Sciatic nerve (tissue), 2 donors: ENCODE measurements at places on chromosomes 5 and 9.

GRCh38 chr5:71948206-71948605, 159.1 kb upstream of the MAP1B start:
- no peak for DNase-seq

- DNase-seq, result no peak
Observed at GRCh38 chr9:127905004-127905728, 5.8 kb upstream of the ST6GALNAC6 start.

- DNase-seq, result no peak
Observed at GRCh38 chr9:129624168-129624759, 1.7 kb upstream of the NTMT1 start.

DNA sequence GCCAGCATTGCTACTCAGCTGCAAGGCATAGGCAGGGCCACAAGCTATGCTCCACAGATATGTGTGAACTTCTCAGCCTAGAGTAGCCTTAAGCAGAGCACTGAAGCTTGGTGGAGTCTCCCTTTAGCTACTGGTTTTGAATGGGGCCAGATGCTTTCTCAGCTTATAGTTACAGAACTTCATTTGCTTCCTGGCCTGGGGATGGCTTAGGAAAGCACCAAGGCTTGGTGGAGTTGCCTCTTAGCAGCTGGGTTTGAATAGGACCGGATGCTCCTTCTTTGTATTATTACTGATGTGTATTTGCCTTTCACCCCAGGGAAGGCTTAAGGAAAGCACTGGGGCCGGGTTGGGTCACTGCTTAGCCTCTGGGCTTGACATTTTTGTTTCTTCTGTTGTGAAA, 497.8 kb upstream of the SEMA6A start:
- DNase-seq, result no peak

DNA sequence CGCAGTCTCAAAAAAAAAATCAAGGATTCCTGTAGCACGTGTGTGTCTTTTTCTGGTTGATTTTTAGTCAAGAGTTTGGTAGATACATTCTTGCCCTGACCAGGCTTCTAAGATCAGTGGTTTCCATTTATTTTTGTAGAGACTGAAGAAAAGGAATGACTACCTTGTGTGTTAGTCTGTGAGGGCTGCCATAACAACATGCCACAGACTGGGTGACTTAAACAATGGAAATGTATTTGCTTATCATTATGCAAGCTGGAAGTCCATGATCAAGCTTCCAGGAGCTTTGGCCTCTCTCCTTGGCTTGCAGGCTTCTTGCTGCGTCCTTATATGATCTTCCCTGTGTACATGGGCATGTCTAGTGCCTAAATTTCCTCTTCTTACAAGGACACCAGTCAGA, 127.0 kb downstream of the CCDC192 start:
- no peak for DNase-seq

DNA sequence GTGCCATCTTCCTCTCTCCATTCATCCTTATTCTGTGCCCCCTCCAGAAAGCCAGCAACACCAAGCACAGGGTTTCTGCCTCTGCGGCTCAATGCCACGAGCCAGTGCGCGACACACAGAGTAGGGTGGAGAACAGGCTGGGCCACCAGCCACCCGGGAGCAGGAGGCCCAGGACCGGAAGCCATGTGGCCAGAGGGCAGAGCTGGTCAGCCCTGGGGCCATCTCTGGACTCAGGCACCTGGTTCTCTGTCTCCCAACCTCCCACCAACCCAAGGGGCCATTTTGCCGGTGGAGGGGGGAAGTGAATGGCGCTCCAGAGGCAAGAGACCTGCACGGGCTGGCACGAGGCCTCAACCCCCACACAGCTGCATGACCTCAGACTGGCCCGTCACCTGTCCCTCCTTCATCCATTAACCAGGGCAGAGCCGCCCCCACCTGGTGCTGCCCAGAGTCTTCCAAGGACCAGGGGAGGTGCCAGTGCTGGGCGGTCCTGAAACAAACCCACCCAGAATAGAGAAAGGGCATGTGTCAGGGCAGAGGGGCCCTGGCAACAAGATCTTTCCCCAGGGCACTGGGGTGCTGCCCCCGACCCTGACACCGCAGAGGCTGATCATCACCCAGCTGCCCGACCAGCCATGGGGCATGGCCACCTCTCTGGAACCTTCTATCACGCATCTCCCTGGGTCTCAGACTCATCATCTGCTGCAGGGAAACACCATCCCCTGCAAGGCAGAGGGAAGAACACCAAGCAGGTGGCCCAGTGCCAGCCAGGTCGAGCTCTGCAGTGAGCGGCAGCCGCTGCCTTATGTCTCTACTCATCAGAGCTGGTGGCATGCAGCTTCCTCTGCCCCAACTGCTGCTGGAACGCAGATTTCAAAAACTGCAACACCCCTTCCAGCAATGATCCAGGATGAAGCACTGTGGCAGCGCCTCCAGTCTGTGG, 11.9 kb downstream of the VAV2 start:
- no peak for DNase-seq

DNA sequence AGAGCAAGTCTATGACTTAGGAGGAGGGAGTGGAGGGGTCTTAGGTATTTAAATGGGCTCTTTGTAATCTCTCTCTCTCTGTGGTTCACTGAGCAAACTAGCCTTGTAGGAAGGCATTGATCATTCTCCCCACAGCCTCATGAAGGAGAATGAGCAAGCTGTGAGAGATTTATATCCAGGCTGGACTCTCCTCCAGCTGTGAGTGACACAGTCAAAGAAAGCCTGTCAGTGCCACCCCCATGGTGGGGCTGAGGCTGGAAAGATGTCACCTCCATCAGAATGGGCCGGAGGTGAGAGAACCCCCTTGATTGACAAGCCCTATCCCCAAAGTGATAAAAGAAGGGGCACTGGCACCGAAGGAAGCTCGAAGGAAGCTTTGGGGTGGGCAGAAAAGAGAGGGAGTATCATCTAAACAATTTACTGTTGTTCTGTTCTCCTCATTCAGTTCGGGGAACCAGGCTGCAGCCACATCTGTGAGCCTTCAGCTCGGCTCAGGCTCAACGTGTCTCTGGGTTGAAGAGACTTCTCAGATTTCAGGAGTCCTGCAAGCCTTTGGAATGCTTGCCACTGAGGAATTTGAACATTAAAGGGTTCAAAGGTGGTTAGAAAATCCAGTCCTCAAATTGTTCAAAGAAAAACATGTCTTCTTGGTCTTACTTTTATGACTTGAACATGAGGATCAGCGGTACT, 538.2 kb upstream of the ZNF462 start:
- DNase-seq, result no peak

GRCh38 chr5:175616083-175616482, 41.8 kb upstream of the HRH2 start:
- no peak for DNase-seq

- DNase-seq, result peak; percentile 64
Observed at GRCh38 chr9:97985058-97985861, 2.1 kb downstream of the ANP32B start.

GRCh38 chr5:26948921-26949320, 89.5 kb downstream of the CDH9 start:
- DNase-seq, result no peak

GRCh38 chr9:81791076-81791475, 101.7 kb upstream of the TLE1 start:
- DNase-seq, result no peak

DNA sequence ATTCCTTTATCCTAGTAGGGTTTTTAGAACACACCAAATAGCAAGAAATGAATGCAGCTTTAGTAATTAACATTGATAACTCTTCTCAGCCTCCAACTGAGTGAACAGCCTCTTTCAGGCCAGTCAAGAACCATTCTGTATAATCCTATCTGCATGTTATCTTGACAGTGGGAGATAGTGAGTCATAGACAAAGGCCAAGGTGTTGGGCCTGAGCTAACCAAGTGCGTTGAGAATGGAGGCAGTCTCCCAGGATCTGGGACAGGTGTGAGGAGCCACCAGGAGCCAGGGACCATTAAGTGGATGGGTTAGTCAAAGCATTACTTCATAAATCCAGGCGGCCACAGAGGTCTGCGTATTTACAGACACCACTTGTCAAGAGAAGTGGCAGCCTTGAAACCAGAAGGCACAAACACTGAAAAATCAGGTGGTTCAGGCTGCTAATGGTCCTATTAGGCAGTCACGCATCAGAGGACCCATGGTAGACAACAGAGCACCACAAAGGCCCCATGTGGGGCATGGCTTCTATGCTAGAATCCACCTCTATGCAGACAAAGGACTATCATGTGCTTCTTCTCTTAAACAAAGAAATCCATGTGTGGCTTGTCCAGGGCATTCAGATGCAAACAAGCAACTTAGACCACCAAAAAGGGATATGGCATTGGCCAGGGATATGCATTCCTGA, 409.7 kb upstream of the PIK3R1 start:
- DNase-seq, result no peak
